Activated CD4-positive, alpha-beta T cell treated with anti-CD3 and anti-CD28 coated beads, Interleukin-2, amount 10 ng/mL, durations not matched to agents 24 days and 14 days (primary cell): ENCODE measurements at places on chromosomes 7 and 10.

GRCh38 chr7:19016140-19016539 lies 101.3 kb downstream of the TWIST1 start:
- no peak for DNase-seq

GRCh38 chr7:79620291-79620690 lies 166.8 kb upstream of the MAGI2 start:
- no peak for DNase-seq

GRCh38 chr7:93165447-93165846 lies 17.3 kb upstream of the SAMD9L start:
- DNase-seq = no peak

DNA sequence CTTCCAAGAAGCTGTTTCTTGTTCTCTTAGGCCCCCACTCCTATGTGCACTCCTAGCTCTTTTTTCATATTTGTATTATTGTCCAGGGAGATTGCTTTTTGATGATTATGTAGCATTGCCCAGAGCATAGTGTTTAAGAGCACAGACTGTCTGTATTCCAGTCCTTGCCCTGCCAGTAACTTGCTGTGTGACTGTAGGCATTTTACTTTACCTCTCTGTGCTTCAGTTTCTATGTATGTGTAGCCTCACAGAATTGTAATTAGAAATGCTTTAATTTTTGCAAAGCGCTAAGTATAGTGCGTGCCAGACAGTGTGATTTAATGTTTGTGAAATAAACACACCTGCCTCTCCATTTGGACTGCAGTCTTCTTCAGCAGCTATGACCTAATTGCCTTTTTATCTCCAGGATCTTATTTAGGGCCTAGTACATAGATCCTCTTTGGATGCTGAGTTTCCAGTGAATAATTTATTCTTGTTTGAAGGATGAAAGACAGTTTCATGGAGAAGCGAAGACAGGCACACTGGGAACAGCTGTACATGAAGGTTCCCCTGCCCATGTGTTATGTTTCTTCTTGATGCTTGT lies 1.4 kb downstream of the SEC23IP start:
- no peak for DNase-seq

DNA sequence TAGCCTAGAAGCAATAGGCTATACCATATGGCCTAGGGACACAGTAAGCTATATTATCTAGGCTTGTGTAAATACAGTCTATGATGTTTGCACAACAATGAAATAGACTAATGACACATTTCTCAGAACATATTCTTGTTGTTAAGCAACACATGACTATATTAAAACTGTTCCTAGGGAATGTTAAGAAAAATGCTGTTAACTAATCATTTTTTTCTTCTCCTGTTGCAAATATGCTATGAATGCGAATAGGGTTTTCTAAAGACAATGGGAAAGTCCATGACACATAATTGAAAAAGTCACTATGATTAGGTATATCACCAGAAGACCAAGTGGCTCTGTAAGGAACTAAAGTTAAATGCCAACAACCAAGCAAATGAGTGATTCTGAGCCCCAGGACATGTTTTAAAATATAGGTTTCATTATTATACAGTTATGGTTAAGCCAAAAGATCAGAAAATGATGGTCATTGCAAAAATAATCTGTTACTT lies 454.0 kb upstream of the SORCS1 start:
- no peak for DNase-seq

DNA sequence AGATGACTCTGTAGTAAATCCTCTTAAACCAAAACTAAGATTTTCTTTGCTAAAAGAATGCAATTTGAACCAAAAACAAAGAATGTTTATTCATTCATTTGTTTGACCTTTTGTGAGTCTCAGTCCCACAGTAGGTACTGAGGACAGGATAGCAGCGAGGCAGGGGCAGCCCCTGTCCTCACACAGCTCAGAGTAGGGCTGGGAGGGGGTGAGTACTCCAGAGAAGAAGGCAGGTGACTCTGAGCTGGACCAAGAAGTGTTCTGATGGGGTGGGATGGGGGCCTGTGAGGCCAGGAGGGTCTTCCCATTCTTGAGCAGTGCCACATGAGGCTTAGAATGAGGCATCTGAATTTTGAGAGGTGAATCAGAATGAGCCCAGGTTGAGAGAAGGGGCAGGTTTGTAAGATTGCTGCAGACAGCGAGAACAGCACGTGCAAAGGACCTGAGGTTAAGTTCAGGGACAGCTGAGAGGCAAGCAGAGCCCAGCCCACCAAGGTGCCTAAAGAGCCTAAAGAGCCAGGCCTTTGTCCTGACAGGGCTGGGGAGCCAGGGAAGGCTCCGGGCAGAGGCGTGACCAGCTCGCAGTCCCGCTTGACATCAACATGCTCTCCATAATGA lies 56.9 kb upstream of the CHST15 start:
- no peak for DNase-seq

GRCh38 chr7:127514499-127514898 lies 70.9 kb downstream of the GCC1 start:
- peak; percentile 60 for DNase-seq

DNA sequence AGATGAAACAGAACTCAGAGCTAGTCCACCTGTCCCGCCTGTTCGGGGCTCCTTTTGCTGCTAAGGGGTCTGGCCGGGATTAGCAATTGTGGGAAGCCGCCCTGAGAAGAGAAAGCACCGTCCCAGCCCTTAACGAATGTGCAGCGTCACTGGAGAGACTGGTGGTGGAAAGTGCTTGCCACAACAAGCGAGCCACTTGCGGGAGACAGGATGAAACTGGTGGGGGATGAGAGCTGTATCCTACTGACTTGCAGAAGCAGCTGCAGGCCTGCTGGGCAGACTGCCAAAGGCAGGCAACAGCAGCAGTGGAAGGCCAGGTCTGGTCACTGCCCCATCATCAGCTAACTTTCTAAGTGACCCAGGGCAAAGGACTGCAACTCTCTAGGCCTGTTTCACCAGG lies 95.4 kb downstream of the FAM53B start:
- peak; percentile 87 for DNase-seq

- DNase-seq = no peak
Observed at GRCh38 chr10:81603106-81603620, 271.8 kb upstream of the NRG3 start.

GRCh38 chr7:96823274-96823673 lies 113.6 kb upstream of the SEM1 start:
- DNase-seq = no peak
